Gastrocnemius medialis (tissue), 4 donors: ENCODE measurements at places on chromosomes 16 and 17. TPM values are rescaled to one million over a fixed set of nuclear protein-coding genes. Genes with fewer than 3 reads are reported as not detected.
A peak's percentile ranks its signal among the peaks of the same experiment; 100 is the strongest.

Gene GPR139
- not detected for total RNA-seq

Gene LPO
- total RNA-seq = not detected

Gene PPP1R27
- 245 TPM for total RNA-seq

Gene GUCY2D
- total RNA-seq = not detected

Gene C16orf90
- total RNA-seq = not detected

DNA sequence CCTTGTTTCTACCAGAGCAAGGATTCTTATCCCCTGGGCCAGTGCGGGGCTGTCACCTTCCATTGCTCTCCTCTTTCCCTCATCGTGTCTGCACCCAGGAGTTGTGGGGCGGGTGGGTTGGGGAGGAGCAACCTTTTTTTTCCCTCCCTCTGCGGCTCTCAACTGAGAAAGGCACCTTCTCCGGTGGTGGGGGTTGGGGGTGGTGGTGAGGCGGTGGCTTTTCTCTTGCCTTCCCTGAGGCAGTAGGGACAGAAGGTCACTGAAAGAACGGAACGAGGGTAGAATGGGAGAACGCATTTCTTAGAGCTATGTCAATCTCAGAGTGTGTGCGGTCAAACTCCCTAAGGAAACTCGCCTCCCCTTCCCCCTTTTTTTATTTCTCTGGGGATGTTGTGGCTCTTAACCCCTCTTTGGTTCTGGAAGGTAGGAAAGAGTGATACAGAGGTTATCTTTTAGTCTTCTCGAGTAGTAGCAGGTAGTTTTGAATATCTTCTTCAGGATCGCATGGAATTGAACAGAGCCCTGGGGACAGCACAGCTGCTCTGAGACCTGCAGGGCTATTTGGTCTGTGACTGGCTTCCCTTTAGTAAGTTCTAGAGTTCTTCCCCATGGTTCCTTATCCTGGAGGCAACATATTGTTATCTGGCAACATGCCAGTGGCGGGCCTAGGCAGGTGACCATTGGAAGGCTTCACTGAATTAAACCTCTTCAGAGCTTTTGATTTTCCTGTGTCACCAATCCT is 994 bp downstream of the CLTC start:
- no peaks in the 10 kb centered on the region for H3K27me3 ChIP-seq
- peak overlapping the region; percentile 95 for H3K4me3 ChIP-seq
- no peaks in the 10 kb centered on the region for H3K36me3 ChIP-seq
- peak; percentile 24 for DNase-seq

DNA sequence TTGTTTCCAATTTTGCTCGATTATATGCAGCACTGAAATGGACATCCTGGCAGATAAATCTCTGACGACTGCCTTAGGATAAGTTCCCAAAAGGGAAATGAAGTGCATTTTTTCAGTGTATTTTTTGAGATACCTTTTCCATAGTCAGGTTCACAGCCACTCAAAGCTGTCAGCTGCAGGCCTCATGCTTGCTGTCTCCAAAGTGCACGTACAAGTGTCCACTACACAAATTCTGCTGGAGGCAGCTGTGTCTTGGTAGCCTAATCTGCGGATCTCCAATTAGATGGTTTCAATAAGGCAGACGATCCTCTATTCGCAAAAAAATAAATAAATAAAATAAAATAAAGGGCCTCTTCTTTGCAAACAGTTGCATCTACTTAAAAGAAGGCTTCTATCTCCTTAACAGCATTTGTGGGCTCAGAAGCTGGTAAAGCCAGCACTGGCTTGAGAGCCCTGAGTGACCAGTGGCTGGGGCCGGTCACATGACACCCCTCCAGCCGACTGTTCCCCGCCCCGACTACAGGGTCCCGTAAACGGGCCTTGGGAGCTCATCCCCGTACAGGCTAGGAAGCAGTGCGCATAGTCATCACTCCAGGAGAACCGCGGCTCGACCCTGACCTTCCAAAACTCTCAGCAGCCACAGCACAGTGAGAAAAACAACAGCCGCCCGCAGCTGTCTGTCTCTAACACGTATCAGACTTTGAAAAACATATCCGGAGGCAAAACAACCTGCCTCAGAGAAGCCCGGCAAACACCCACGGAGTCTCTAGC is 18.8 kb downstream of the RPH3AL start:
- peaks cover 16% of the 10 kb centered on the region for H3K27me3 ChIP-seq
- peak; percentile 78 for DNase-seq
- no peaks in the 10 kb centered on the region for H3K36me3 ChIP-seq
- peak overlapping the region; percentile 76 for H3K27ac ChIP-seq

DNA sequence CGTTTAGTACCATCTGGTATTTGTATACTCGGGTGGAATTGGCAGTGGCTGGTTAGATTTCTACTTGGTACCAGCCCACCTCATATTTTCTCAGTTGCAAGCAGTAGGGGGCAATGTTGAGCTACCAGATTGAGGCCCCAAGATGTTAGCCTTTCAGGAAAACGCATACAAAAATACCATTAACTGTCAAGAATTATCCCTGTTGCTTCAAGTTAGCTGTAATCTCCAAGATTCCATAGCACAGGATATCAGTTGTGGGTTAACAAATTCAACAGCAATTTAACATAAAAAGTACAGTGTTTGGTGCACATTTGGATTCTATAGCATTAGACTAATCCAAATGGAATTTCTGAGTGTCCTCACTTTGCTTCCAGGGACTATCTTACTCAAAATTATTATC is 188.2 kb downstream of the FTO start:
- no peak for DNase-seq
- H3K27me3 ChIP-seq = no peaks in the 10 kb centered on the region
- peaks cover 9% of the 10 kb centered on the region for H3K4me1 ChIP-seq
- no peaks in the 10 kb centered on the region for H3K36me3 ChIP-seq
- H3K27ac ChIP-seq = no peak overlapping the region

DNA sequence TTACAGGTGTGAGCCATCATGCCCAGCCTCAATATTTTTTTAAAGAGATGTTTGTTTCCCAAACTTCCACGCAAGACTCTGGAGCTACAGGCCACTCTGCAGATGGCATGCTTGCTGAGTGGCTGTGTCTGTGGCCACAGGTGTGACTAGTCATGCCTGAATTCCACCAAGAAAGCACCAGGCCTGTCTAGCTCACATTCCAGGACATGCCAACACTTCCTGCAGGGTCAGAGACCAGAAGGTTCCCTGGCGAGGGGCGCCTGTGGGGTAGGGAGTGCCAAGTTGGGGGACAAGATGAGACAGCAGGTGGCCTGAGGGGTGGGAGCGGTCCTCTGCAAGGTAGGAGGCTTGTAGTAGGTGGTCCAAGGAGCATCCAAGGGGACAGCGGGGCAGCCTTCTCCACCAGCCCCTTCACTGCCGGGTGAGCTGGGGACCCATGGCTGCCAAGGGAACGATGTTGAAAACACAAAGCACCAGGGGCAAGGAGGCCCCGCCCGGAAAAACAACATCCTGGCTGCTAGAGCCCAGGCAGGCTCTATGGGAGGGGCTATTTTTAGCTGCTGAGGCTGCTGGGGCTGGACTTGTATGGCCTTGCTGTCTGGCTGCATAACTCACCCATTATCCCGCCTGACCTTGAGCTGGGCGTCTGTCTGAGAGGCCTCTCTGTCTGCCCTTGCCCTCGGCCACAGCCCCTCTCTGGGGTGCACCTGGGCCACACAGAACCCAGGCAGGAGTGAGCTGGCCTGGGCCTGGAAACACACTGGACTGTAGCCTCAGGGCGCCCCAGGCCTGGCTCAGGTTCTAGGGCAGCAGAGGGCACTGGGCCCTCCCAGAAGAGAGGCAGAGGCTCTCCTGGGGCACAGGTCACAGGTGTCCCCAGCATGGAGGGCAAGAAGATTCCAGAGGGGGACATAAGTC is 5.7 kb downstream of the TRIM47 start:
- H3K4me3 ChIP-seq = no peak overlapping the region
- no peaks in the 10 kb centered on the region for H3K36me3 ChIP-seq
- H3K27ac ChIP-seq = peak overlapping the region; percentile 88

- DNase-seq = no peak
- no peaks in the 10 kb centered on the region for H3K36me3 ChIP-seq
- H3K27me3 ChIP-seq = no peaks in the 10 kb centered on the region
- H3K4me1 ChIP-seq = no peaks in the 10 kb centered on the region
These were observed 314.9 kb downstream of the PMP22 start for GRCh38 chr17:14950216-14950615.

GRCh38 chr16:55911616-55912015 is 36.4 kb upstream of the CES5A start:
- no peak for DNase-seq
- H3K27ac ChIP-seq = no peak overlapping the region
- no peaks in the 10 kb centered on the region for H3K27me3 ChIP-seq
